Suppressor macrophage (primary cell): ENCODE measurements at places on chromosomes 3 and 15.

DNA sequence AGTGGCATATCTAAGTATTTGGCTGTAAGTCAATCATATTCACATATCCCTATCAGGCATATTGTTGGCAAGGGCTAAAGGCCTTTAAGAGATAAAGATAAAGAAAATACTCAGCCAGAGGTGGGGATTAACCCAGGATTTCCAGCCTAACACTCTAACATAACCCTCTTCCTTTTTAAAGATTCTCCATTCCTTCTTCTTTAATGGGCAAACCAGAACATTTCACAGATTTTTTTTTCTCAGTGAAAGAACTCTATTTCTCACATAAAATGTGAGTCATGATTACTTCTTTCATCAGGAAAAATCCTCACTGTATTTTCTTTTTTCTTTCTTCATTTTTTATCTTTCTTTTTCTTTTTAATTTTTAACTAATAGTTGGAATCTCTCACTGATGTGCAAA is 200.4 kb downstream of the NR1D2 start:
- DNase-seq, result no peak

DNA sequence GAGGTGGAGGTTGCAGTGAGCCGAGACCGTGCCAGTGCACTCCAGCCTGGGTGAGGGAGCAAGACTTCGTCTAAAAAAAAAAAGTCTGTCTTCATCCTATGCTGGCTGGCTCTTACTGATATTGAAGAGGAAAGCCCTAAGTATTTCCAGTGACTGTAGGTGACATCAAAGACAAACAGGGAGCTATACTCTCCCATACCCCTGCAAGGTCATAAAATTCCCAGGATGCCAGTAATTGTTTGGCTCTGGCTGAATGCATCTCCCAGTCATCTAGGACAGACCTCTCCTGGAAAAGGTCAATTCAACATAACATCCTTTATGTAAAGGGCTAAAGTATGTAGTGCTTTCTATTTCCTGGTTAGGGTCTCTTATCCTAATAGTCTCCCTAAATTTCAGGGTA is 8.0 kb downstream of the ZBBX start:
- DNase-seq, result no peak

DNA sequence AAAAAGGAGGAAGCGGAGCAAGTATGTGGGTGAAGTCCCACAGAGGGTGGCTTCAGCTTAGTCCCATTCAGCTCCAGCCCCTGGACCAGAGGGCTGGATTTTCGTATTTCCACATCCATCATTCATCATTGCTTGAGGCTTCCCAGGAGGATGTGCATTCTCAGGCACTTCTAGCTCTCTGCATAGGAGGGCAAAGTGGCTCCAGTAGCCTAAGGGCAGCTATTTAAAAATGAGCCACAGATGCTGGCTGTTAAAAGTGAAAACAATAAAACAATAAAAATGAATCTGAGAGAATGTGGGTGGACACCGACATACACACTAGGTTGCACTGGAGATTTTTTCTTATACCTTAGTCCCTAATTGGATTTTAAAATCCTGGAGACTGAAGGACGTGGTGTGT is 629.2 kb upstream of the ZNF385D start:
- no peak for DNase-seq

- no peak for DNase-seq
Observed at GRCh38 chr3:32181365-32181764, 57.1 kb upstream of the CMTM8 start.

GRCh38 chr15:38706956-38707355 is 142.3 kb upstream of the RASGRP1 start:
- no peak for DNase-seq

- no peak for DNase-seq
Observed at GRCh38 chr3:27326202-27326601, 43.0 kb downstream of the NEK10 start.

GRCh38 chr3:62379321-62379798 is 6.0 kb upstream of the FEZF2 start:
- DNase-seq, result no peak

GRCh38 chr3:53491276-53491675 is 3.1 kb upstream of the CACNA1D start:
- no peak for DNase-seq

- DNase-seq, result no peak
Observed at GRCh38 chr3:127039719-127040118, 56.8 kb downstream of the PLXNA1 start.

DNA sequence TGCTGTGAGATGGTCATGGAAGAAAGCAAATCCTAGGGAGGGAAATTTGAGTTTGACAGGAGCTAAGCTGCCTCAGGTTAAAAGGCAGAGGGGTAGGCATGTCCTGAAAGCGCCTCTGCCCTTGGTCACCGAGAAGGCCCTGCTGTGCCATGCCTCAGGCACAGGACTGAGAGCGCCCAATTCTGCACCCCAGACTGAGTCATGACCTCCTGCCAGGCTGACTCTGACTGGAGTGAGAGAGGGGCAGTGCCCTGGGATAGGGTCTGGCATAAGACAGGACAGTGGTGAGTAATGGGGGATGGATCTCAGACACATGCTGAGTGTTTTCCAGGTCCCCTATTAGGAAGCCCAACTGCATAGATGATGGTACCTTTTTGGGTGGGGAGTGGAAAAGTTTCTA is 44.4 kb downstream of the EPHB1 start:
- no peak for DNase-seq

GRCh38 chr3:86867982-86868381 is 123.0 kb downstream of the VGLL3 start:
- DNase-seq, result no peak

GRCh38 chr15:65863106-65863505 is 6.2 kb upstream of the RAB11A start:
- DNase-seq, result no peak

DNA sequence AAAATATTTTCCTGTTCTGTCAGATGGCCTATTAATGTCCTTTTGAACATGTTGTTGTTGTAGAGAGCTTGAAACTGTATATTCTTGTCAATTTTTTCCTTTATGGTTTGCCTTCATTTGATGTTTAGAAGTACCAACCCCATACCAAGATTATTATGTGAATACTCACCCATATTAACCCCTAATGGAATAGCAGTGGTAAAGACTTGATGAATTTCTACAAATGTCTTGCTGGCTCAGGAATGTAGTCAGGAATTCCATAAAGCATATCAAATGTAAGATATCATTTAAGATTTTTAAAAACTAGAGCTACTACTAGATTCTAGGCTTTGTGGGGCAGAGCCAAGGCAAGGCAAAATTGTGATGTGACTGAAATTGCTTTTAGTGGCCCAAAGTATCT is 30.0 kb downstream of the MYO5A start:
- no peak for DNase-seq

DNA sequence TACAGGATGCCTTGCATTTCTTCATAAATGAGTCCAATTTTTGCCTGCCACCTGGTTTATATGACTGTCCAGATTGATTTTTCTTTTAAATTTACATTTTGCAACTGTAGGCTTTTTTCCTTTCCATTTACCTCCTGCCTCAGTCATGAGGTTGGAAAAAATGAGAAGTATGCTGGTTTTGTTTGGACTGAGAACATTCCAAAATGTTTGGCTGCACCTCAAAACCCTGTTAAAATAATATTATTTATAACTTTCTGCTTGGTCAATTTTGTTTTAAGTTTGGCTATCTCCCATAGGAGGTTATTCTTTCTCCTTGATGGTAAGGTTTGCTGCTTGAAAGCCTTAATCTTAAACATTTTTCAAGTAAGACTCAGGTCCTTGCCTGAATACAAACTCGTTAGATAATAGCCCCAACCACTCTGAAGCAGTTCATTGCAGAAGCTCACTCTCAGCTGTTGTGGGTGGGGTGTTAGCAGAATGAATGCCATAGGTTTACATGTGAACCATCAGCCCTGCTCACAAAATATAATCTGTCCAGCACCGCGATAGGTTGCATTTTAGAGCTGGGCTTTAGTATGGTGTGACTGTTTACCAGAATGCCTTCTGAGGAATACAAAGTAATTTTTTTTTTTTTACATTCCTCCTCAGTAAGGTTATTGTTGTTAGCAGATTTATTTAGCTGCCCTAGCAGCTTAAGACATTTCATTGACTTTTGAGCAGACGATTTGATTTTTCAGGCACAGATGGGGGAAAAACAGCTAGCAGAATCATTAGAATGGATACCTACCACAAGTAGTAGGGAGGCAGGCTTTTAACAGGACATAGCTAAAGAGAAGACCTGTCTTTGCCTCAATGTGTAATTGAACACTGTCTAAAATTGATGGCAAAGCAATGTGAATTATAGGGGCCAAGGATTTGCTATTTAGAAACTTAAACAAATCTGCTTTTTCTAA is 630.8 kb upstream of the KCNMB2 start:
- no peak for DNase-seq

- DNase-seq, result peak; percentile 18
Observed at GRCh38 chr3:66138336-66139313, 82.2 kb upstream of the SLC25A26 start.
